ENCODE measurements at places on chromosomes 1 and 21.

- DNase-seq = no peak
Observed at GRCh38 chr21:44618909-44619308, 7.0 kb downstream of the KRTAP10-8 start.

DNA sequence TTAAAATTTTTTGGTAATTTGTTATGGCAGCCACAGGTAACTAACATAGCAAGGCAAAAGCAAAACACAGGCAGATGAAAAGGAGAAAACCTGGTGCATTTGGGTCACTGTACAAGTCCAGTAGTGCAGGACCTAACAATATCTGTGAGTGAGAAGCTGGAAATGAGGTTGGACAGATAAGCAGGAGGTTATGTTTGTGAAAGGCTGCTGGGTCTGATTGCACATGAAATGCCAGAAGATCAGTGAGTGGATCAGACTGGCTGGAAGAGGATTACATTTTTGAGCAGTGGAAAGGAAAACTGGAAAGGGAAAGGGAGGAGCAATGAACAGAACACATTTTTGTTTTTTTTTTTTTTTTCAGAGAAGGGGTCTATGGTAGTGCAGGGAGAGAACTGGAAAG, 73.6 kb downstream of the CYYR1 start:
- no peak for DNase-seq

GRCh38 chr1:9615316-9616063, 26.8 kb downstream of the TMEM201 start:
- DNase-seq = no peak

- no peak for DNase-seq
Observed at GRCh38 chr21:16678429-16679160, 834.2 kb upstream of the CXADR start.

- no peak for DNase-seq
Observed at GRCh38 chr21:31092832-31093625, 54.8 kb upstream of the KRTAP19-8 start.

DNA sequence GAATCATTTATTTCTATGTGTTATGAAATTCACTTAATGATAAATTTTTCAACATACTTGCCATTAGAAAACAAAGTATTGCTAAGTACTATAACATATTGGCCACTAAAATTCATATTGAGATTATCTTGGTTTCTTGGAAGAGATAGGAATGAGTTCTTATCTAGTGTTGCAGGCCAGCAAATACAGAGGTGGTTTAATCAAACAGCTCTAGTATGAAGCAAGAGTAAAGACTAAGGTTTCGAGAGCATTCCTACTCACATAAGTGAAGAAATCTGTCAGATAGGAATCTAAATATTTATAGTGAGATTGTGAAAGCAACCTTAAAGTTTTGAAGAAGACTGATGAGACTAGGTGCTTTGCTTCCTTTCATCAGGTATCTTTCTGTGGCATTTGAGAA, 37.9 kb upstream of the FOXE3 start:
- no peak for DNase-seq

DNA sequence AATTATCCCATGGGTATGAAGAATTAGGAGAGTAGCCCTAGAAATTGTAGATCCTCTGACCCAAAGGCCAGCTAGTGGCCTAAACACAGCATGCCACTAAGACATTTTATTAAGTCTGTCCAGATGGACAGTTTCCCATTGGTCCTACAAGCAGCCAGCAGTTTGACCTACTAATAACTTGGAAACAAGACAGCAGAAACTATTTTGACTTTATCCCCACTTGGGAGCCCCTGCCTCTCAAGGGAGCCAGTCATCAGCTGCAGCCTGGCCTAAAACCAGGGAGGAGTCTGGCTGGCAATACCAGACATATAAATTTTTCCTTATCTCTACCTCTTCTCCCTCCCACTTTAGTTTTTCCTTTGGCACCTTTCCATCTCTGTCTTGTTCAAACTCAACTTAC, 222.6 kb upstream of the KCTD3 start:
- no peak for DNase-seq

GRCh38 chr1:113552244-113552643, 161.9 kb downstream of the MAGI3 start:
- no peak for DNase-seq

GRCh38 chr1:69451196-69451595, 116.5 kb upstream of the LRRC7 start:
- no peak for DNase-seq

DNA sequence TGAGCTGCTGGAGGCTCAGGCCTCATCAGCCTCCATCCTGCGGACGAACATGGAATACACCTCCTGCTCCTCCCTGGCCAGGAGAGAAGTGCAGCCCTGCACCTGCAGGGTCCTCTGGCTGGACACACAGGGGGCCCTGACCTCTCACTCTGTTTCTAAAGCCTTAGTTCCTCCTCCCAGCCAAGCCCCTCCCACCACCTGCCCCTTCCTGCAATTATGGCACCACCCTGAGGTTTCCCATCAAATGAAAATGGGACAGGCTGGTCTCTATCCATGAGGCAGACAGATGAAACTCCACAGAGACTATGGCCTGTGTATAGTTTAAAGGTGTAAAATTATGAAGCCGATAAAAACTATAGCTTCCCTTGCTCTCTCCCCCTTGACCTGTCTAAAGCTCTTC, 42.6 kb downstream of the CACNA1S start:
- no peak for DNase-seq

DNA sequence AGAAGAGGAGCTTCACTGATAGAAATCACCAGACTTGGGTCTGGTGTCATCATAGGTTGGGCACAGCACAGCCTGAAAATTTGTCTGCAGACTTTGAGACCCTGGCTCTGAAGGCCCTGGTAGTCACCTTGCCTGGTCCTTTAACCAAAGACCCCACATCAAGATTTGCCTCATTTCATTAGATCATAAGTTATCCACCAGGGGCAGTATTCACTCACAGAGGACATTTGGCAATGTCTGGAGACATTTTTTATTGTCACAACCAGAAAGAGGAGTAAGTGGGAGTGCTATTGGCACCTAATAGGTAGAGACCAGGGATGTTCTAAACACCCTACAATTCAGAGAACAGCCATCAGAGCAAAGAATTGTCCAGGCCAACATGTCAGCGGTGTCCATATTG, 22.1 kb upstream of the PAX7 start:
- no peak for DNase-seq

DNA sequence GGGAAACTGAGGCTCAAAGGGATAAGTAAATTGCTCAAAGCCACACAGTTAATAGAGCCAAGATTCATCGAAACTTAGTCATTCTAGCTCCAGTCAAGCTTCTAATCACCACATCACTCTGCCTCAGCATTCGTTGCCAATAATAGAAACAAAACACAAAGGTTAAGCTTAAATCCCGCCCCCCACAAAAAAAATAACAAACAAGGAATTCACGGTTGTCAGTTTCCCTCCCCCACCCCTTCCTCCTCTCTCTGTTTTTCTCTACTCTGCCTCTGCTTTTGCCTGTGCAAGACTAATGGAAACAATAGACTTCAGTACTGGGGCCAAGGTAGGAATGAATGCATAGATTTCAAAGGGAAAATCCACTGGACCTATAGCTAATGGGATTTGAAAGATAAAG, 70.7 kb upstream of the ZNF644 start:
- DNase-seq = no peak

DNA sequence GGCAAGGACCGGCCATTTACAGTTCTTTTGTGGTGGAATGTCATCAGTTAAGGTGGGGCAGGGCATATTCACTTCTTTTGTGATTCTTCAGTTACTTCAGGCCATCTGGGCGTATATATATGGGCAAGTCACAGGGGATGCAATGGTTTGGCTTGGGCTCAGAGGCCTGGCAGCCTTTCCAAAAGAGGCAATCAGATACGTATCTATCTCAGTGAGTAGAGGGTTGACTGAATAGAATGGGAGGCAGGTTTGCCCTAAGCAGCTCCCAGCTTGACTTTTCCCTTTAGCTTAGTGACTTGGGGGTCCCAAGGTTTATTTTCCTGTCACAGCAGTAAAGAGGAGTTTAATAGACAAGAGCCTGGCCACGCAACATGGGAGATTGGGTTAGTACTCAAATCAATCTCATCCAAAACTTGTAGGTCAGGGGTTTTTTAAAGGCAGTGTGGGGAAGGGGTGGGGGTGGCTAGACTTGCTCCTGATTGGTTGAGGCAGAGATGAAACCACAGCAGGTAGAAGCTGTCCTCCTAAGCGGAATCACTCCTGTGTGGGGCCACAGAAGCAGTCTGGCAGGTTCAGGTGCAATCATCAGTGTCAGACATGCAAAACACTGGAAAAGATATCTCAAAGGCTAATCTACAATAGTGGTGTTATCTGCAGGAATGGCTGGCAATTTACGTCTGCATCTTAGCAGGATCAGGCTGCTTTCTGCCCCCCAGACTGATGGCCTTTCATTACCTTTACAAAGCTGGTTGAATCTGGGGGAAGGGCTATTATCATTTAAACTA, 112.9 kb downstream of the TLR5 start:
- no peak for DNase-seq

GRCh38 chr21:45401054-45401518, 3.9 kb upstream of the COL18A1 start:
- DNase-seq = no peak

- DNase-seq = no peak
Observed at GRCh38 chr1:27476237-27476636, 13.7 kb downstream of the WASF2 start.

- DNase-seq = no peak
Observed at GRCh38 chr1:30929135-30929889, 20.8 kb upstream of the SDC3 start.

DNA sequence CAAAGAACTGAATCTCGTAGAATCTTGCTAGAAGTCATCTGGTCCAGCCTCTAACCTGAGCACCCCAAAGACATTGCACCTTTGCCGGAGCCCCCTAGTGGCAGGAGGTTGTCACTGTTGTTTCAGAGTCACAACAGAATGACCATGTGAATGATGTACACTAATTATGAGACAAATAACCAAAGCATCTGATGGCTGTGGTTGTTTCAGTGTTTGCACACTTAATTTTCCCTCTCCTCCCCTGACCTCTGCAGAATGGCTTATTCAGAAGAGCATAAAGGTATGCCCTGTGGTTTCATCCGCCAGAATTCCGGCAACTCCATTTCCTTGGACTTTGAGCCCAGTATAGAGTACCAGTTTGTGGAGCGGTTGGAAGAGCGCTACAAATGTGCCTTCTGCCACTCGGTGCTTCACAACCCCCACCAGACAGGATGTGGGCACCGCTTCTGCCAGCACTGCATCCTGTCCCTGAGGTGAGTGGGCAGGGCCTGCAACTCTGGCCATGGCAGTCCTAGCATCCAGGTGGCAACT, 26.4 kb downstream of the TRAF5 start:
- no peak for DNase-seq

DNA sequence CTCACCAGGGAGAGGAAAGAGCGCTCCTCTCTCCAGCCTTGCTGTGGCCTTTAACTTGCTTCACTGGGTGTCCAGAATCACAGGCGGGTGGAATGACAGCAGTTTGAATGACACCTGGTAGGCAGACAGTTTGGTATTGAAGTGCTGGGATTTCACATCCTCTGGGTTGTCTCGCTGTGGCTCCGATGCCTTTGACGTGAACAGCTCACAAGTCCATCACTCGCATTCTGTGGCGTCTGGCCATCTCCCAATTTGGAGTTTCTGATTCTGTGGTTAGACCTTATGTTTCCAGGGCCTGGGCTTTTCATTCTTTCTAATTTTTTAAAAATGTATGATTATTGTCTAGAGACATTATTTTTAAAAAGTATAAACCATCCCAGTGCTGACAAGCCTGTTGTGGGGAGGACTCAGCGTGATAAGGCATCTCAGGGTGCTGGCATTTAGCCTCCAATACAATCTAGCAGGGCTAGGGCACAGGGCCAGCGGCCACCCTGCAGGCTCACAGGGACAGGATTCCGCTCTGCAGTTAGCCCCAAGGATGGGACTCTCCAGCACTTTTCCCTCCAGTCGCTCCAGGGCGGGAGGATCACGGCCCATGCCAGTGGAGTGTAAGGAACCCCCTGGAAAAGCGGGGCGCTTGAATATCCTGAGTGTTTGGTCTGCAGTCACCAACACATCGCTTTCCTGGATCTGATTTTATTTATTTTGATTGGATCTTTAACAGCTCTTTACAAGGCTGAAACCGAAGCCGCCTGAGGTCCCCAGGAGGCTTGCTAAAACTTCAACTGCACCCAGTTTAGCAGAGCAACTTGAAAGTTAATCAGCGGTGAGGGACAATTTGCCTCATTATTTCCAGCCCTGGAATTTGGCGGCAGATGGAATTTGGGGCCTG, 178.3 kb downstream of the TRABD2B start:
- DNase-seq = peak; percentile 8

DNA sequence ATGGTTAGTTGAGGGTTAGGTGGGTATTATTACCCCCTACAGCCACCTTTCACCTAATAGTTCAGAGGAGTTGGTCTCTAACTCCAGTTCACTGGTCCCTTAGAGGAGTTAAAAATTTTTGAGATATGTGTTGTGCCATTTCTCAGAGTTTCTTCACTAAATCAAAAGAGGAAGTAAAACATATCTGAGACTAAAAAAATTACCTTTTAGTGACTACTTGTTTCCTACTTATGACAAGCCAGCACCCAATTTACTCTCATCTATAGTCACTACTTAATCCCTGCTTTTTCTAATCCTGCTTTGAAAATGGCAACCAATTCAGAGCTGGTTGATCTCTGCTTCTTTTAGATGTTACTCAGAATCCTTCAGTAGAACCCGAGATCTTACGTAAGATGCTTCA, 1316.8 kb upstream of the B3GALT2 start:
- DNase-seq = no peak

GRCh38 chr21:35606578-35606977, 453.7 kb downstream of the SETD4 start:
- DNase-seq = no peak

DNA sequence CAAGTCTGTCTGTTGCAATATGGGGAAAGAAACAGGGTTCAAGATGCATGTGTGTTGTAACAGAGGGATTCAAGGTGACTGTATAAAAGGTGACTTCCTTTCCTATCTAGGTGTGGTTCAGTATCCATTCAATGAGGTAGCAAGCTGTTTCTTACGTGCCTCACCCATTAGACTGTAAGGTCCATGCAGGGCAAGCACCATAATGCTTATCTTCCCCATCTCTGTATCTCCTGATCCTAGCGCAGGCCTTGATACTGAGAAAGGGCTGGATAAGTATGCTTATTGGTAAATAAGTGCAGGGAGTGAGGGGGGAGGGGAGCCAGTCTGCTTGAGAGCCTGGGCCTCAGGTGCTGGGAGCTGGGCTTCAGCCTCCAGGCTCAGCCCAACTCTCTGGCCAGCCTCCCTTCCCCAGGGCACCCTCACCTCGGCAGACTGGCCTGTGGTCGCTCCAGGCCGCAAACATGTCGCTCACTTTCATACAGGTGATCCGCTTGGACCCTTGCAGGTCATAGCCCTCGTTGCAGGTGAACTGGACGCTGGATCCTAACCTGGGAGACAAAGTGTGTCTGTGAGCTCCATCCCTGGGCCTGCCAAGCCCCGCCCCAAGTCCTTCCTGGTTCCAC, 44.5 kb upstream of the HMGB4 start:
- DNase-seq = no peak

Measured in fibroblast of skin of left biceps (primary cell).